Fibroblast of skin of right quadriceps (primary cell): ENCODE measurements at places on chromosomes 7 and 10.

GRCh38 chr7:98834949-98835348, 34.9 kb downstream of the TMEM130 start:
- DNase-seq: no peak

- DNase-seq: no peak
Measured at GRCh38 chr7:55593172-55593514, 20.8 kb upstream of the VOPP1 start.

- DNase-seq: peak; percentile 98
Measured at GRCh38 chr7:134741907-134742635, 37.4 kb upstream of the CALD1 start.

GRCh38 chr7:80392229-80393169, 119.4 kb downstream of the GNAT3 start:
- DNase-seq: peak; percentile 41

- DNase-seq: no peak
Measured at GRCh38 chr7:138382862-138383565, 77.0 kb upstream of the TRIM24 start.

DNA sequence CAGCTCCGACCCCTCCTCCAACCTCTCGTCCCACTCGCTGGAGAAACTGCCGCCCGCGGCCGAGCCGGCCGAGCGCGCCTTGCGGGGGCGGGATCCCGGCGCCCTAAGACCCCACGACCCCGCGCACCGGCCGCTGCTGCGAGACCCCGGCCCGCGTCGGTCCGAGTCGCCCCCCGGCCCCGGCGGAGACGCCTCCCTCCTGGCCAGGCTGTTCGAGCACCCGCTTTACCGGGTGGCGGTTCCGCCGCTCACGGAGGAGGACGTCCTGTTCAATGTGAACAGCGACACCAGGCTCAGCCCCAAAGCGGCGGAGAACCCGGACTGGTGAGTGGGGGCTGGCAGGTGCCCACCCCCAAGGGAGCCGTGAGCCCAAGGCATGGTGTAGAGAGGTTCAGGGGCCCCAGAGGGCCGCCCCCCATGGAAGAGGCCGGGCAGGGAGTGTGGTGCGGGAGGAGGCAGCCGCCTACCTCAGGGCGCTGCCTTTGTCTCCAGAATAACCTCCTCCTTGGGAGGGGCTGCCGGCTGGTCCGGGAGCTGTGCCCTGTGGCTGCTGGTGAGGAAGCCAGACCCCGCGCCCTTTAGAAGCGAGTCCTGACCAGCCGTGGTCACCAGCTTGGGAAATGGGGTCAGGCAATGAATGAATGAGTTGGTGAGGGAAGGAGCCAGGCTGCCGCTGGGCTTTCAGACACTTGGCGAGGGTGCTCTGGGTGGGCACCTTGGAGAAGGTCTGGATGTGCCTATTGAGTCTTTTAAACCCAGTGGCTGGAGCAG, 1.3 kb downstream of the FAM20C start:
- no peak for DNase-seq

DNA sequence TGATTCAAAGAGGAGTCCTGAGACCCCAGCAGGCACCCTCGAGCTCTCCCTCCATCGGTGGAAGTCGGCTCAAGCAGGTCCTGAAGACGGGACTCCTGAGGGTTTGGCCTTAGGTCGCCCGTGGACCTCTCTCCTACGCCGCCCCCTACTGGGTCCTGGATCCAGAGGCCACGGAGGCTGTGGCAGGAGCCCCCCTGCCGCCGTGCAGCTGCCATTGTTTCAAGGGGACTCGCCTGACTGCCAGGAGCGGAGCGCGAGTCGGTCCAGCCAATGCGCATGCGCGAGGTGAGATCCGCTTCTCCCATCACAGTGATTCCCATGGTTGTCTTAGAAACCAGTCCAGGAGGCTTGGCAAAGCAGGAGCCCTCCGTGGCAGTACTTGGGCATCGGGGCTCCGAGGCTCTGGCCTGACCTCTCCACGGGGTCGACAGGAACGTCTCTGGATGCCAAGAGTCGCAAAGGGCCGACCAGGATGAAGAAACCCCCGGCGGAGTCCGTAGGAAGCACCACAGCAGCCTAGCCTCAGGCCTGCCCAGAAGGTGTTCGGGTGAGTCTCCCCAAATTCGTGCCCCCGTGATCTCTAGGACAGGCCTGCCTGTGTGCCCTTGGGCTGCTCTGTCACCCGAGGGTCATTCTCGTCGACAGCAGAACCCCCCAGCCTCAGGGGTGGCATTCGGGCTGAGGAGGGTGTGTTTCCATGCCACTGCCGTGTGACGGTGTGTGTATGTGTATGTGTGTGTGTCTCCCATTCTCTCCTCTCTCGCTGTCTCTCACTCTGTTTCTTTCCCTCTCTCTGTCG, 322.3 kb downstream of the ZNF716 start:
- DNase-seq: no peak

DNA sequence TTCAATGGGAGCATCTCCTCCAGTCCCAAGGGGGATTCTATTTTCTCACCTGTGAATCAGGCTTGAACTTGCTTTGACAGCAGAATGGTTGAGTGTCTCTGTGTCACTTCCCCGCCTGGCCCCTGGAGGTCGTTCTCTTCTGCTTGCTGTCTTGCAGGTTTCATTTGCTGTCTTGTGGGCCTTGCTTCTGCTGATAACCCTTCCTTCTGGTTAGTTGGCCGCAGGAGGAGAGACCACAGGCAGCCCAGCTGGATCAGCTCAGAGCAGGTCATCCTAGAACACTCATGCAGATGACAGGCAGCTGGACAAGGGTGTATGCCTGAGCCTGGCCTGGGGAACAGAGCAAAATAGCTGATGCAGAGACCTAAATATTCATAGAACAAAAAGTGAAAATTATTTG, 344.2 kb upstream of the ADARB2 start:
- DNase-seq: no peak

DNA sequence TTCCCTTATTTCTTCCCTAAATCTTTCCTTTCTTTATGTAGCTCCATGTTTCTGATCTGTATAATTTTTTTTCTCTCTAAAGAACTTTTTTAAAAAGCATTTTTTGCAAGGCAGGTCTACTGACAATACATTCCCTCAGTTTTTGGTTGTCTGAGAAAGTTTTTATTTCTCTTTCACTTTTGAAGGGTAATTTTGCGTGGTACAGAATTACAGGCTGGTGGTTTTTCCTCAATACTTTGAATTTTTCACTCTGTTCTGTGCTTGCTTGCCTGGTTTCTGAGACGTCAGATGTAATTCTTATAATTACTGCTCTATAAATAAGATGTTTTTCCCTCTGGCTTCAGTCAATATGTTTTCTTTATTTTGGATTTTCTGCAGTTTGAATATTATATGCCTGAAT, 205.4 kb upstream of the VSTM2A start:
- DNase-seq: no peak

DNA sequence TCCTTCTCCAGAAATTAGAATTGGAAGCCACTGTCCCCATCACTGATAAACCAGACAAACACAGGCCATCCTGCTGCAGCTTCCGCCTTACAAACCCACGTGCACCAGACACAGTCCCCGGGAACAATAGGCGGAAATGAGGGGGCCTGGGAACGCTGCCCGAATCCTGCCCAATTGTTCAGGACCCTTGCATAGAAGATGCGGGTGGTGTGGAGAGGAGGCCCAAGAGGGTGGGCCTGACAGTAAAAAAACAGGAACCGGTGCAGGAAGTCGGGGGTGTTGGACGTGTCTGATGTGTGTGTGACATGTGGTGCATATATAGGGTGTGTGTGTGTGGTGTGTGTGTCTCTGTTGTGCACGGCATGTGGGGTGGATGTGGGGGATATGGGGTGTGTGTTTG, 26.5 kb upstream of the CHST15 start:
- no peak for DNase-seq

- no peak for DNase-seq
Measured at GRCh38 chr7:107579554-107579884, 527 bp upstream of the BCAP29 start.

DNA sequence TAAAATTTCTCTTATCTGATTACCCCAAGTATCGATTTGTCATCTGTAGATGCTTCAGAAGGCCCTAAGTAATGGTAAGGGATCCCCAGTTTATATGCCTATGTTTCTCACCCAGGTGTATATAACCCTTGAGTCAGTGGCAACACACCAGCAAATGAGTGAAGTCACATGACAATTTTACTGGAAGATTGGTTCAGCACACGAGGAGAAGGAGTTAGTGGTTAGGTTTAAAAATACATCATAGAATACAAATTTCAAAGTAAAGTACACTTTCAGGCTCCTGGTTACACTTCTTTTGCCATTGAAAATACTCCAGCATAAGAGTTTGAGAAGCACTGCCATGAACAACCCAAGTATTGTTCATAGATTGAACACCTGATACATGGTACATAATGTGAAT, 29.7 kb upstream of the CAPZA2 start:
- DNase-seq: no peak

DNA sequence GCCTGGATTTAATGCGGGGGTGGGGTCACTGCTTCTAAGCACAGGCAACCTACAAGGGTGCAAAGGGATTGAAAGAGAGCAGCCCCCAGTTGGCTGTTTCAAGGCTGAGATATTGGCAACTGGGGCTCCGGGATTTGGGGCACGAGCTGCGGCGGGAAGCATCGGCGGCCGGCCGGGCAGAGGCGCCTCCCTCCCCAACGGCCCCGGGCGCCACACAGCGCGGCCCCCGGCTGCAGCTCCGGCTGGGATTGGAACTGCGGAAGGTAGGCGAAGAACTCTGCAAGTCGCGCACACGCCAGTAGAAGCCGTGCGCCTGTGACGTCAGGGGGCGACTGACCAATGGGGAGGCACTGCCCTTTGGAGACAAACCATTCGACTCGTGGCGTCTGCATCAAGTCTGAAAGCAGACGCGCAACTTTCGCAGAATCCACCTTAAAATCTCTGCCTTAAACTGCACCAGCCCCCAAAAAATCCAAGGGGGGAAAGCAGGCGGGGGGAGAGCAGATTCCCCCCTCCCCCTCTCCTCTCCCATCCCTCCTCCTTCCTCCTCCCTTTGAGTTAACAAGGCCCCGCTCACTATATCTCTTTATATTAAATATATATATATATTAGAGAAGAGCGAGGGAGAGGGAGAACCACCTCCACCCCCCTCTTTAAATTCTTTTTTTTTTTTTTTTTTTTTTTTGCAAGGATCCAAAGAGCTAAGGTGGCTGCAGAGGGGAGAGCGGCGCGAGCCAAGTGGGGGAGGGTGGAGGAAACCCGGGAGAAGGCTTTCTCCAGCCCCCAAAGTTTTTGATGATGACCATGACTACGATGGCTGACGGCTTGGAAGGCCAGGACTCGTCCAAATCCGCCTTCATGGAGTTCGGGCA, at the start of gene DLX6:
Gene DLX6, plus strand, starts transcription at position 371 of the 872 bp plus-strand sequence. Its CDS starts 425 bp downstream, at position 796.
- peak; percentile 60 for DNase-seq

DNA sequence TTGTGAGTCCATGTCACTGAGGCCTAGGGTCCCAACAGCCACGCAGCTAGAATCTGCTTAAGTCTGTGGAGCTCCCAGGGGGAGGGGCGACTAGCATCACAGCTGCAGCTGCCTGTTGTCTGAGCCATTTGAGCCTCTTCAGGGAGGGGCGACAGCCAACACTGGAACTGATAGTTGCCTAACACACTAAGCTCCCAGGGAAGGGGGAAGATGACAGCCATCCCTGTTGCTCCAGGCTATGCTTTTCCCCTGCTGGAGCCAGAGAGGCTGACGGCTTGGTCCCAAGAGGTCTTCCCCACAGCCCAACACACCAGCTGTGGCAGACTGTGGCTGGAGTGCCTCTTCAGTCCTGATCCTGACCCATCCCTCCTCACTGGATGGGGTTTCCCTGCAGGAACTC, 817.5 kb downstream of the NXPH1 start:
- DNase-seq: no peak

- DNase-seq: peak; percentile 64
Measured at GRCh38 chr7:151690606-151691005, 170.9 kb upstream of the RHEB start.

DNA sequence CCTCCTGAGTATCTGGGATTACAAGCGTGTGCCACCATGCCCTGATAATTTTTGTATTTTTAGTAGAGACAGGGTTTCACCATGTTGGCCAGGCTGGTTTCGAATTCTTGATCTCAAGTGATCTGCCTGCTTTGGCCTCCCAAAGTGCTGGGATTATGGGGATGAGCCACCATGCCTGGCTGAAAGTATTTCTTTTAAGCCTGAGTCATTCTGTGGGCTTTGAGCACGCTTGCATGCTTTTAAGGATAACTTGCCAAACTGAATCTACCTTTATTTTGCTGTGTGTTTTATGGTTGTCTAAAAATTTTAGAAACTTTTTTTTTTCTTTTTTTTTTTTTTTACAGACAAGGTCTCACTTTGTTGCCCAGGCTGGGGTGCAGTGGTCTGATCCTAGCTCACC, 33.2 kb downstream of the CNNM2 start:
- DNase-seq: peak; percentile 3

- DNase-seq: no peak
Measured at GRCh38 chr7:74655768-74656440, 1.6 kb upstream of the GTF2I start.

GRCh38 chr7:114765331-114766040, 156.4 kb upstream of the MDFIC start:
- no peak for DNase-seq

DNA sequence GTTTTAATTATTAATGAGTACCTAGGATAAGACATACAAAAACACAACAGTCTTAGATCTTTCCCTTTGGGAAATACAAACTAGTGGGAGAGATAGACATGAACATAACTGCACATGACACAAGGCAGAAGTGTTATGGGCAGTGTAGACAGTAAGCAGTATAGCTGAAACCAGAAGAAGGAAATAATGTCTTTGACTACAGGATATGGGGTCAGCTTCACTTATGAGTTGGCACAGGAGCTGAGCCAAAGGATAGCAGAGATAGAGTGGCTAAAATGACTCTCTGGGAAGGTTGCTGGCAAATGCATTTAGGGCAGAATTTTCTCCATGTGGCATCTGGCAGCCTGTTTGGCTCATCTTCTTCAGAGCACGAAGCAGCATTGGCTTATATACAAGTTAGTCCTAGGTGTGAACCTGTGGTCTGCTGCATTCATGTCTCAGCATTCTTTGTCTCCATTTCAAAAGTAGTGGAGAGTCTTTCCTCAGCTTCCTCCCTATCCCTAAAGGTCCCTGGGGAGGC, 60.3 kb upstream of the FEZF1 start:
- no peak for DNase-seq
